Gastroesophageal sphincter (tissue), 4 donors: ENCODE measurements at places on chromosomes 11 and 22. TPM values are rescaled to one million over a fixed set of nuclear protein-coding genes. Genes with fewer than 3 reads are reported as not detected.
A peak's percentile ranks its signal among the peaks of the same experiment; 100 is the strongest.

DNA sequence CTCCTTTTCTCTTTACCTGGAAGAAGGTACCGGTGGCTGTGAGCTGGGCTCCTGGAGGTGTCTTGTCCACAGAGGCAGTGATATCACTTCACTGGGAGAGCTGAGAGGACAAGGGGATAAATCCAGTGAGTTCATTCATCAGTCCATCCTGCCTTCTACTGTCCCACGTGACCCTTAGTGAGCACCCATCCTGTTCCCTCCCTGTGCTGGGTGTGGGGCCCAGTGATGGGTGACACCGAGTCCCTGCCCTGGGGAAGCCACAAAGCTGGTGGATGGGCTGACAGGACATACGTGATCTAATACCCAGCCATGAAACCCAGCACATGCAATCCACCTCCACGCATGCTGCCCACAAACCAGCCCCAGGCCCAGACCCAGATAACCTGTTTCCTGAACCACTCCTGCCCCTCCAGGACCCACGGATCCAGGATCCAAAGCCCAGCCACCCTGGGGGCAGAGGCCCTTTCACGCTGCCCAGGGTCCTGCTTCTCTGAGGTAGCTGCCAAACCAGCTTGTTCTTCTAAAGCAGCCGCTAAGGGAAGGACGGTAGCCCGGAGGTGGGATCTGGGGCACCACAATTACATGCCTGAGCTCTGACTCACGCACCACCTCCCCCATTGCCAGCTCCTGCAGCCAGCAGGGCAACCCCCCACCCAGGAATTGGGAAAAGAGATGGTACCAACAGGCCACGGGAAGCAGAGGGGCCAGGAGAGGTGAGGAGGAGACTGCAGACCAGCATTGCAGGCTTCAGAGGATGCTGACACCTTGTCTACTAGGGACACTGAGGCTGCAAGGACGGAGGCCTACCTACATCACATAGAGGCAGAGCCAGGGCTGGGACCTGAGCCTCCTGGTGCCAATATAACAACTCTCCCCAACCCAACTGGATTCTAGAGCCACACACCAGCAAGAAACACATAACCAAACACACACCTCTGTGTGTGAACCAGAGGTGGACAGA is 35.2 kb downstream of the GDPD5 start:
- ATAC-seq = no peak

- no peak for ATAC-seq
These were observed 627 bp upstream of the APOA5 start for GRCh38 chr11:116792144-116792868.

DNA sequence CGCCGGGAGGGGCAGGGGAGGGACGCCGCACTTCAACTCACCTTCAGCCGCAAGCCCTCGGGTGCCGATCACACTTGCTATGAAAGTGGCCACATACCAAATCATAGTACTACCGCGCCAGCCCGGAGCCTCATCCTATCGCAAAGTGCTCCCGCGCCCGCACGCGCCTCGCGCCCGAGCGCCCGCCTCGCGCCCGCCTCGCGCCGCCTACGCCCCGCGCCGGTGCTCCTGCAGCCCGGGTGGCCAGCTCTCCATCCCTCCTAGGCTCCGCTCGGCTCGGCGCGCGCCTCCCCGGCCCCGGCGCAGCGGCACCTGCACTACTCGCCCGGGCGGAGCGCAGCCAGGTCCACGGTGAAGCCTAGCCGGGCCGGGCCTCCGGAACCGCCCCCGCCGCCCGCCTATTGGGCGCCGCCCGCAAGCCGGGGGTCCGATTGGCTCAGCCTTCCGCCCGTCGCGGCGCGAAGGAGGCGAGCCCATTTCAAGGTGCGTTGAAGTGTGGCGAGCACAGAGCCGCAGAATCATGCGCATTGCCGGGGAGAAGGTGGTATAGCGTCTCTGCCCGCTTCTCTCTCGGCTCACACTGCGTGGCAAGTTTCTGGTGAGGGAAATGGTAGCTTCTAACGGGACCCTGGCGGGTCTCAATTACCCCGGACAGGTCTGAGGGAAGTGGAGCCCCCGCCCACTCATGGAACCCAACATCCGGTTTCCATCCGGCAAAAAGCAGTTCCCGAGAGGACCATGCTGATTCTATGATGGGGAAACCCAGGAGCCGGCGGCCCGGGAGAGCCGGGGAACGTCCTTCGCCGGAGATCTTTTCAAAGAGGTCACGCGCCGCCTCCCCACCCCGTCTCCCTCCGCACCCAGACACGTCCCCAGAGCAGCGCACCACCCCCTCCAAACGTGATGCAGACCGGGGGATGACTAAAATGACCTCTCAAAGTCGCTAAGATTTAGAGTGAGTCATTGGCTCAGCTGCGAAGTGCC is at the start of gene IGSF9B:
Gene IGSF9B, minus strand, starts transcription at position 319 of the 984 bp plus-strand sequence. Its CDS starts 214 bp downstream, at position 105.
- peak; percentile 89 for ATAC-seq

DNA sequence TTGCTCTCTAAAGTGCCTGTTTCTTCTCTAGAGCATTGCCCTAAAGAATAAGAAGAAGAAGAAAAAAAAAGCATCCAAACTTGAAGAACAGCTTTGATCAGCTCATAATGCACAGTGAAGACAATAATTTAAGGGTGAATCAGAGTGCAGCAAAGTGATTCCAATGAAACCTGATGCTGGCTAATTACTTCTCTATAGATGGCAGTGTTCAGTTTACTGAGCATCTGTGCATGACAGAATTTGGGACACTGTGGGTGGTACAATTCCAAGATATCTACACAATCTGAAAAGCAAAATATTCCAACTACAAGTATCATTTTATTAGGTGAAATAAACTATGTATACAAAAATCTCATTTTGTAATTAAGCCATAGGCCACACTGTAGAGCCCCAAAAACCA is 450.5 kb upstream of the CCDC90B start:
- ATAC-seq = no peak

- ATAC-seq = no peak
These were observed 76.8 kb downstream of the MORC2 start for GRCh38 chr22:30891781-30892180.

DNA sequence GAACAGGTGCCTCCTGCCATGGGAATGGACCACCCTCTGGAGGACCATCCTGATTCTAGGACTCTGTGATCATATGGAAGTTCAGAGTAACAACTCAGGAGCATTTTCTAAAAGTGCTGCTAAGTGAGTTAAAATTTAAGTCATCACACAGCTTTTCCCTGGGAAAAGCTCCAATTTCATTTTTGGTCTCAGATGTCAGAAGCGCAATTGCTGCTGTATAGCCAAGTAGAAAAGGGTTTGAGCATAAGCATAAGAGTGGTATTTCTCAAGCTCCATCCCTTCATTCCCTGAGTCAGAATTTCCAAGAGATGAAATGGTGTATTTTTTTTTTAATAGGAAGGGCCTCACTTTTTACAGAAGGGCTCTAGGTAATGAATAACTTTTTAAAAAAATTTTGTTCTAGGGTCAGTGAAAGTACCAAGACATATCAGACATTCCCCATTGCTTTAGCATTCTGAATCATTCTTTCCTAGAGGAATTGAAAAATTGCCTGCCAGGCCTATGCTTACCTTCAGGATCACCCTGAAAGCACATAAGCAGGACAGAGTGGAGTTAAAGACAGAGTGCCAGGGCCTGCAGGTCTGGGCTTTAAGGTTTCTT is 564.5 kb upstream of the ISX start:
- ATAC-seq = no peak

DNA sequence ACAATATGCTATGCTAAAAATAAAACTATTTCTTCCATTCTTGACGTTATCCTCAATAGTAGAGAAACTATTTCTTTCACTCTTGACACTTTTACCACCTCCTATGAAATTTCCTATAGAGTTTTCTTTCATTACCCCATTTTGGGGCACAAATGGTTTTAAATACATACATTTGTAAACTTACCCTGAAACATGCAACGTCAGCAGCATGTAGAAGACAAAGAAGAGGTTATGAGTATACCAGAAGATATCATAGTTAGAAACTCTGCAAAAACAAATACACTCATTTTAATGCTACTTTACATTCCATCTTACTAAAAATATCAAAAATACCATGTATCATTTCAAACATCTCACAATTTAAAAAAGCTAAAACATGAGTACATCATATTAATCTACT is 69.5 kb downstream of the NOX4 start:
- ATAC-seq = no peak

GRCh38 chr11:114925591-114925990 is 247.3 kb downstream of the NXPE2 start:
- ATAC-seq = no peak

DNA sequence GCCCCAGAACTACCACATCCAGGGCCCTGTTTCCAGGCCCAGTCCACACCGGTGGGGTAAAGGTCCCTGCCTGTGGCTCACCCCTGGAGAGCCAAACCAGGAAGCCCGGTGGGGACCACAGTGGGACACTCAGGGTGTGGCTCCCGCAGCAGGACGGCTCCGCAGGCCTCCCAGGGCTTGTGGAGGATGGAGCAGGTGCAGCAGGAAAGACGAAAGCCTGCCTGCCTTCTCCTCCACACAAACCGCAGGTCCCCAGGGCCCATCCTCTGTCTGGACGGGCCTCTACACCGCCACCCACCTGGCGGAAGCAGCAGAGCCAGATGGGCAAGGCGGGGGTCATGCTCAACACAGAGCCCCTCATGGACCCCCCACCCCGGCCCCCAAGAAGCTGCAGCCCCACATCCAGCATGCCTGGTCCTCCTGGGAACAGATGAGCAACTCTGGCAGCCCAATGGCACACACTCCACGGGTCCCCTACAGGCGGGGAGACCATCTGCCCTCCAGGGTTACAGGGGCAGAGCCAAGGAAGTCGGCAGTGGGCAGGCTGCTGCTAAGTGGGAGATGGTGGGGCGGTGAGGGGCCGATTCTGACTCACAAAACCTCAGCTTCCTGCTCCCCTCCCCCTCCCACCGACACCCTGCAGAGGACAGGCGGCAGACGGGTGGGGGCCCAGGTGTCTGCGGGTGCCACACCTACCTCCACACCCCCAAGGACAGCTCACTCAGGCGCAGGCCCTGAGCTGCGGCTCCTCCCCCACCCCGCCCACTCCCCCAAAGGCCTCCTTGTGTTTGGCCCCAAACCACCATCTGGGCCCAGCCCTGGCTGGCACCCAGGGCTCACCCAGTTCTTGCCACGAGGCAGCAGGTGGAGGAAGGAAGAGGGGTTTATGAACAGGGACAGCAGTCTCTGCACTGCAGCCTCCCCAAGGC is 5.2 kb downstream of the SBF1 start:
- ATAC-seq = no peak

- ATAC-seq = no peak
These were observed 18.8 kb downstream of the GUCD1 start for GRCh38 chr22:24536089-24536488.

DNA sequence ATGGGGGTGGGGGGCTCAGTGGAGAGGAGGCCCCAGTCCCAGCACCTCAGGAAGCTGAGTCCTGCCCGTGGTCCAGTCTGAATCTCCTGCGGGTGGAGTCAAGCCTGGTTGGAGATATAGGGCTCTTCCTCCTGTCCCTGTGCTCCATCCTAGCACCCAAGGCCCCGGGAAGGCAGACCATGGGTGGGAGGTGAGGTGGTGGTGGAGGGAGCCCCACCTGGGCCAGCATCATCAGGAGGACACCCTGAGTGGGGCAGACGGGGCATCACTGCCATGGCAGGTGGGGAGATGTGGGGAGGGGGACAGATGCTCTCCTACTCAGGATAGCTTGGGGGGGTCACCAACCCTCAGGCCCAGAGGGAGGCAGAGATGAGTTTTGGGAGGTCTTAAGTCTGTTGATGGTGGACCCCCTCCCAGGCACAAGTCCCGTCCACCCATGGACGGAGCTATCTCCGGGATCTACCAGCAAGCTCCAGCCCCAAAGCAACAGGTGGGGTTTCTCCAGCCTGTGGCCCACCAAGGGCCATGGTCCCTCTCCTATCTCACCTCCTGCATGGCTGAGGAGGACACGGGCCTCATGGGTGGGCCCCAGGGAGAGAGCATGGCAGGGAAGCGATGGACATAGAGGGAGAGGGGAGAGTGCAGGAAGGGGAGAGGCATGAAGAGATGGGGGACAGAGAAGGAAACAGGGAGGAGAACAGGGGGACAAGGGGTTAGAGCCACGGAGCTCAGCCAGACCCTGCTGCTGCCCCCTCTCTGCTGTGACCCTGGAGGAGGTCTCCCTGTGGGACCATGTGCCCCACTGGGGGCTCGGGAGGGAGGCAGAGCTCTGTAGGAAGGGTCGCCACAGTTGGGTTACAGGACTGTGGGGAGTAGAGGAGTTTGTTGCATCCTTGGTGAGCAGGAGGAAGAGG is 1.3 kb downstream of the MRGPRE start:
- ATAC-seq = no peak

DNA sequence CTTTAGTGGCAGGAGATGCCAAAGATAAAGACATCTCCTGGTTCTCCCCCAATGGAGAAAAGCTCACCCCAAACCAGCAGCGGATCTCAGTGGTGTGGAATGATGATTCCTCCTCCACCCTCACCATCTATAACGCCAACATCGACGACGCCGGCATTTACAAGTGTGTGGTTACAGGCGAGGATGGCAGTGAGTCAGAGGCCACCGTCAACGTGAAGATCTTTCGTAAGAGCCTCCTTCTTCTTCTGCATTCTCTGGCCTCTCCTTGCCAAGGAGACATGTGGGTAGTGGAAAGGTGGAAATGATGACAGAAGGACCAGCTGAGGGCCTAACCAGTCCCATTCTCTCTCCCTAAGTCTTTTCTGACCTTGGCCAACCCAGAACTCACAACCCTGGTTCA is 110.1 kb upstream of the TTC12 start:
- no peak for ATAC-seq

GRCh38 chr11:69372589-69373250 is 78.8 kb downstream of the MYEOV start:
- no peak for ATAC-seq

DNA sequence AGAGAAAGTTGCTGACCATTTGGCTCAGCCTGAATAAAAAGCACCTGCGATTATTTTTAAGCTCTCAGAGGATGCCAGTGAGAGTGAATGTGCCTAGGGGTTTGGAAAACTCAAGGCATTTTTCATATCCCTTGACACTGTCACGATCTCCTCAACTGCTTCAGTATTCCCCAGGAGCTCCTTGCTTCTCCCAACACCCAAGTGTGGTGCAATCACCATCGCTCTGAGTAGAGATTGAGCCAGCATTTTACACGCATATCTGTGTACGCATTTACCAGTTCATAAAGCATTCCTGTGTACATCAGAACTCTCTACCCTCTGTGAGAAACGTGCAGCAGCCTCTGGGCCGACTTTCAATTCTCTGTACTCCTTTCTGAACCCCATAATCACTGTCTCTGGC is 1.3 kb downstream of the SRRD start:
- no peak for ATAC-seq

GRCh38 chr11:110793556-110793955 is 81.3 kb upstream of the ARHGAP20 start:
- no peak for ATAC-seq

DNA sequence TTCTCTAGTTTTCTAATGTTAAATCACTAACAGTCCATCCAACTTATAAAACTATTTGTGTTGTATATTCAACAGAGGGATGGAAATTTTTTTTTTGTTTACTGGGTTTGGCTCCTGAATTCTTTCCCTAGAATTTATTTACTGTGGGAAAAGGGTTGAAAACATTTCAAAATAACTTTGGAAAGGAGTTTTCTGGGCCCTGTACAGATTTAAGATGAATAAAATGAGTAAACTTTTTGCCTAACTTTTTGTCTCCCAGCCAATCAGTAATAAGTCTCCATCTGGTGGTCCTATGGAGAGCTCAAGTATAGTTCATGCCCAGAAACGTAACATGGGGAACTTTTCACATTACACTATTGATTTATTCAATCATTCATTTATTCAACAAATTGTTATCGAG is 16.7 kb upstream of the PRSS23 start:
- ATAC-seq = no peak

GRCh38 chr11:60485987-60486386 is 6.6 kb upstream of the MS4A12 start:
- ATAC-seq = no peak

Gene TNNT3
- total RNA-seq = 2.5 TPM

Gene CCDC88B
- 8.9 TPM for total RNA-seq

Gene TPP1
- total RNA-seq = 78.5 TPM

Gene SLC22A9
- not detected for total RNA-seq

Gene MS4A3
- not detected for total RNA-seq

Gene SYCE3
- total RNA-seq = not detected

Gene RHOD
- total RNA-seq = 29.7 TPM
